ENCODE measurements at places on chromosomes 1 and 21.
A peak's percentile ranks its signal among the peaks of the same experiment; 100 is the strongest.

DNA sequence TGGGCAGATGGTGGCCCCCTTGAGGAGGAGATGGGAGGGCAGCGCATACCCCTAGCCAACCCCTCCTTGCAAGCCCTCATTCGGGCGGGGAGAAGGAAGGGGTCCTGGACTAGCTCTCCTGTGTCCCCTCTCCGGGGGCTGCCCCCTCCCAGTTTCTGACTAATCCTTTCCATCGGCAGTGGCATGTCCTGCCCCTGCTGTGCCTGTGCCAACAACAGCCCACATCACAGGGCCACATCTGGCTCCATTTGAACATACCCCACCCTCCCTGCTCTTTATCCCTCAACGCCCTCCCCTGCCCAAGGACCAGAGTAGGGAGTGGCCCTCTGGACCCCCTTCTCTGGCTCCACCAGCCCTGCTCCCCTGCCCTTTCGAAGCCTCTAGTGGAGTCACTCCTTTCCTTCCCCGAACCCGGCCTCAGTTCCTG lies 11.0 kb upstream of the LMNA start:
- DNase-seq = no peak

DNA sequence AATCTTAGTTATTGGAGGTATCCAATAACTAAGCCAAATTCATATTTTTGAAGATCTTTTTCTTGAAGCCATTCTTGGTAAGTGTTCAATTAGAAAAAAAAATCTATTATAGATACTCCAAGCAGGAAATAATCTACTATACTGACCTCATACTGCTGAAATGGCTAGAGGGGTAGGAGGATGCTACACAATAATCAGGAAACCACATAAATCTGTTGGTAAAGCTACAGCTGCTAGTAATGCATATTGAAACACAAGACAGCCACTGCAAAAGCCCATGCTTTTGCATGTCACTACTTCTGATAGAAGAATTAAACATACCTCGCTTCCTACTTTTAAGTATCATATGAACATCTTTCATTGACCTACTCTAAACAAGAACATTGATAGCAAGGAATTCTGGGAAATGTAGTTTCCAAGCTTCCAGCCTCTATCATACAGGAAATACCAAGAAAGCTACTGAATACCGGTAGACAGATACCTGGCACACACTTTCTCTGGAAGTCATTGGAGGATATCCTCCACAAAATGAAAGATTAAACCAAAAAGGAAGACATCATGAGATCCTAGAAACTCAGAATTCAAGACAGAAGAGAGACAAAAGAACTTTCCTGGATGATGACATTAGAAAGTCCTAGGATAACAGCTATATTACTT lies 103.0 kb upstream of the VAV3 start:
- no peak for DNase-seq

GRCh38 chr1:53693339-53693738 lies 45.6 kb downstream of the GLIS1 start:
- no peak for DNase-seq

- no peak for DNase-seq
These were observed 129.1 kb downstream of the PIK3R3 start for GRCh38 chr1:46003315-46003714.

DNA sequence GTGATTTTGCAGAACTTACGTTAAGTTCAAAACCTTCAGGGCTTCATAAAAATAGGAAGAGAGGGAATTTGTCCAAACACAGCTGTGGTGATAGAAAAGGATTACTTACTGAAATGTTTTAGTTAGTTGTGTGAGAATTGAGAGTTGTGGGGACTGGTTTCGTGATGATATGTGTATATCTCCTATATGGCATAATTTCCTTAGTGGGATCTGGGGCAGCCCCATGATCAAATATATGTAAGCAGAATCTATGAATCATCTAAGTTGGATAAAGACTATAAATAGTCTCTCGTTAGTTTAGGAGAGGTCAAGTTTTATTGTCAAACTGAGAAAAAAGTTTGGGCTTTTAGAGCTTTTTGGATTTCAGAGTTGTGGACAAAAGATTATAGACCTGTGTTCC lies 14.9 kb downstream of the MTR start:
- DNase-seq = peak; percentile 8

Data from iris pigment epithelial cell (primary cell).